ENCODE measurements at places on chromosomes 2 and 18.

DNA sequence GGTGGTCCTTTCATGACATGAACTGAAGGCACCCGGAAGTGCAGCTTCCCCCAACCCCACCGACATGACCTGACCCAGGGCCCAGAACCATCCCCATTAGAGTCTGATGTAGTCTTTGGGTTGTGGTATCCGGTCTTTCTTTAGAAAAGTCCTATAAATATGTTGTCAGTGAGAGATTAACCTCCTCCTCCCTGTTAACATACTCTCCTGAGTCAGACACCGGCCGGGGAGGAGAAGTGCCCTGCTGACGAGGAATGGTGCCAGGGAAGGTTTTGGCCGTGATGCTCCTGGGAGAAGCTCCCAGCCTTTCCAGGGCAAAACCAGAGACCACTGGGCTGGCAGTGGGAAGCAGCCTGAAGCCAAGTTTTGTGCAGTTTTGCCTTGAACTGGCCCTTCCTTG lies 109.0 kb downstream of the LAMA3 start:
- no peak for DNase-seq

- DNase-seq, result no peak
These were observed 60.2 kb upstream of the TXNDC2 start for GRCh38 chr18:9825571-9826073.

DNA sequence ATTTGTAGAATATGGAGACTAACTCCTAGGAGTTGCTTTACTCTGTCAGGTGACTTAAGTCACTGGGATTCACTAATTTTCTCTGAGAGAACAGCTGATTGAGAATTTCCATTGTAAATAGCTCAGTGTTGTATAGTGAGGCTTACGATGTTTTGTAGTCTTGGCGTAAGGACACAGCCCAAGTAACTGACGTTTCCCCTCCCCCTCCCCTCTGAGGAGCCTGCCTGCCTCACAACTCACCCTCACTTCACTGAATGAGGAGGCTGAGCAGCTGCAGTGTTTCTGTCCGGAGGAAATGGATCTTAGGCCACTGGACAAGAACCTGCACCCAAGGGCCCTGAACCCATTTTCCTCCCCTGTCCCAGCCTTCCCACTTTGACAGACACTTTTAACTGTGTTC lies 264.6 kb downstream of the PHLPP1 start:
- no peak for DNase-seq

GRCh38 chr2:109185338-109185737 lies 56.3 kb downstream of the SH3RF3 start:
- DNase-seq, result no peak

- no peak for DNase-seq
These were observed 3.5 kb upstream of the EMILIN1 start for GRCh38 chr2:27074738-27075565.

- peak; percentile 84 for DNase-seq
These were observed 94.3 kb downstream of the CDCA7 start for GRCh38 chr2:173448938-173449471.

- no peak for DNase-seq
These were observed 7.4 kb upstream of the EXOC6B start for GRCh38 chr2:72833084-72833714.

- DNase-seq, result no peak
These were observed 123.6 kb downstream of the EIPR1 start for GRCh38 chr2:3253913-3254441.

DNA sequence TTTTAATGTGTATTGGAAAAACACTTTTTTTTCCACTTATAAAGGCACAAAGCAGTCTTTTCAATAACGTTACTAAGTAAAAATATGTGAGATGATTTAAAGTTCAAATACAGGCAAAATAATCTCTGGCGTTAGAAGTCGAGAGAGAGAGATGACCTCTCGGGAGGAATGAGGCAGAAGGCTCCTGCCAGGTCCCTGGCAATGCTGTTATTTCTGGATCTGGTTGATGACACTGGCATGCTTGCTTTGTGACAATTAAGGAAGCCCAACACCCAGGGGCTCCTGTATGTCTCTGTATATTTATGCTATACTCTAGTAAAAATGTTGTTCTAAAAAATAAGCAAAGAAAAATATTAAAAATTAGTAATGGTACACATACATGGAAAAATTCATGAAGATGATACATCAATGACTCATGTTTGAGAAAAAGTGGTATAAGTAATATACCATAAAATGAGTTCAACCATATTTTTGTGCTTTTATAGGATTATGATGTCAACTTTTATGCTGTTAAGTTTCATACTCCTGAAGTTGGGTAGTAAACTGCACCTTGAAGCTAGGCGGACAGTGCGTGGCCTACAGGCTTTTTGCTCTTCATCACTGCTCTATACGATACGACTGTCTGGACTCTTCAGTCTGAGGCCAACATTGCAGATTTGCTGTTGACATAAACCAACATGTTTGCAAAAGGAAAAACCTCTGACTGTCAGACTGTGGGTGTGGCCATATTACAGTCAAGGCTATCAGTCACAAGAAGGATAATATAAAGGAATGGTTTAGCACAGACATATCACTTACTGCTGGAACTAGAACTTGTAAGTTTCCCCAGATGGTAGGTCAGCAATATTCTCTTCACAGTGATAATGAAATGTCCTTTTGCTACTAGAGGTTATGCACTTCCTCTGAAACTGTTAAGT lies 19.8 kb downstream of the VPS4B start:
- no peak for DNase-seq

- peak; percentile 64 for DNase-seq
These were observed 64.2 kb downstream of the TPO start for GRCh38 chr2:1477196-1478040.

DNA sequence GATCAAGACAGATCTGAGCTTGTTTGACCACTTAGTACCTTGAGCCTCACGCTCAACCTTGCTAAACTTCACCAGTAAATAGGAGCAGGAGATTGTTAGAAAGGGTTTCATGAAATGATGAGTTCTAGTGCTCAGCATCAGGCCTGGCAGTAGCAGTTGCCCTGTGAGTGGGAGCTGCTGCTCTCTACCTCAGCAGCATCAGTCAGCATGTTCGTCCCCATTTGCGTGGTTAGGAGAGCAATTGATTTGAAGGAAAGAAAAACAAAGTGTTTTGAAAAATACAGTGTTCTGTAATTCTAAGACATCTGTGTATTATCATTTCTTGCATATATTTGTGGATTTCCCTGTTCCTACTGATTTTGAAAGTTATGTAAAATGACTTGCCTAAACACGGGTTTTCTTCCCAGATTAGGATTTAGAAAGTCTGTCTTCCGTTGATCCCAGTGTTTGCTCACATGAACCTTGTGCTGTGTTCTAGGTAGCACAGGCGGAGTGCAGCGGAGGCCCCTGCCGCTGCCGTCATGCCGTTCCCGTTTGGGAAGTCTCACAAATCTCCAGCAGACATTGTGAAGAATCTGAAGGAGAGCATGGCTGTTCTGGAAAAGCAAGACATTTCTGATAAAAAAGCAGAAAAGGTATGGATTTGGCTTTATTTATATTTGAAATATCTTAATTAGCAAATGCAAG lies 47.0 kb downstream of the CAB39 start:
- no peak for DNase-seq

DNA sequence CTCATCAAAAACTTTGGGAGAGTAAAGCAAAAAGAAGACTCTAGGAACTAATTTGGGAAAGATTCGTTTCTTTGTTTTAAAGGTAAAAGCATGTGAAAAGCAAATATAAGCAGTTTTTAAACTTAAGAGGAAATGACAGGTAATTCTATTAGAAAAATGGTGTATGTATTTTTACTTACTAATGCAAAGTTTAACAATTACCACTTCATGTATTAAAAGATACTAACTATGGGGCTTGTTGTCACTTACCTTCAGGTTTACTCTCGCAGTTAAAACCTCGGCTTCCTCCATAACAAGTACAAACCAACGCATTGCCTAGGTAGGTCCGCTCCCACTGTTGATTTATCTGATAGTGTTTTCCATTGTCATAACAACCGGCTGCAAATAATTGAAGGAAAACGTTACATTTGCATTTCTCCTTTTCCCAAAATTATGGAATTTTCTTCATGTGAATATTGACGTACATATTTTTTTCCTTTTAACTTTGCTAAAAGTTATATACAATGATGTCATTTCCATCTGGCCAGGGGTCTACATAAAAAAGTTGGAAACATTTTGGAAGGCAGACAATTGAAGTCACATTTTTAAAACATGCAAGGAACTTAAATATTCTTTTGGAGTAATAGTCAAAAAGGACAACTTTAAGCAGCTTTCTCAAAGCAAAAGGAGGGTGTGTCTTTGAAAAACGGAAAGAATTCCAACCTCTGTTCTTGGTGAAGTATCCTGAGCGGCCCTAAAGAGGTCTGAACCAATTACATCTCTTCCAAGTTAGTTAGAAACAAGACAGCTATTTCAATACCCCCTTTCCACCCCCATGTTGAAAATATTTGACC lies 1.2 kb downstream of the FN1 start:
- DNase-seq, result no peak

DNA sequence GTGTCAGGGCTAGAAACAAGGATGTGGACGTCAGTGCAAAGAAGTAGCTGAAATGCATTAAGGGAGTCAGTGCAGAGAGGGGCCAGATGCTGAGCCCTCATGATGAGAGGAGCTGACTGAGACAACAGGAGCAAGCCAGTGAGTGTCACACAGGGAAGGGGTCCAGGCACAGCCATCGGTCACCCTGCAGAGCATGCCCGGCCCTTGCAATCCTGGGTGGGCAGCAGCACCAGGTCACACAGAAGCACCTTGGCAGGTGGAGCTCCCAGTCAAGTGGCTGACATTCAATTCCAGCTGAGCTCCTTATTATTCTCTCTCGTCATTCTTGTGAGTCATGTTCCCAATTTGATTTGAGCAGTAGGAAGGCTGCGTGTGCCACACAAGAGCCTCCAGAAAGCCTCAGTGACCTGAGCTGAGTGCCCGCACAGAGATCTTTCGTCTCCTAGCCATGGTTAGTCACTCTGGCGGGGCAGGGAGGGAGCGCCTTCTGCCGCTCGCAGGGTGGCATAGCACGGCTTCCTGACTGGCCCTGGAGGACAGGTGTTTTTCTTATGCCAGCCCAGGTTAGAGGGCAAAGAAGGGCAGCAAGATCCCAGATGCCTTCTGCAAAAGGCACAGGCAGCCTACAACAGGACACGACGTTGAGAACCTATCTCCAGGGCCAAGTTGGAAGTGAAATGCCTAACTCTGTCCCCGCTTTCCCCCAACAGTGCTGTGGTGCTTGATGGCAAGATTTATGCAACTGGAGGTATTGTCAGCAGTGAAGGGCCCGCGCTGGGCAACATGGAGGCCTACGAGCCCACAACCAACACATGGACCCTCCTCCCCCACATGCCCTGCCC lies 220.9 kb downstream of the ATAD2B start:
- DNase-seq, result no peak

DNA sequence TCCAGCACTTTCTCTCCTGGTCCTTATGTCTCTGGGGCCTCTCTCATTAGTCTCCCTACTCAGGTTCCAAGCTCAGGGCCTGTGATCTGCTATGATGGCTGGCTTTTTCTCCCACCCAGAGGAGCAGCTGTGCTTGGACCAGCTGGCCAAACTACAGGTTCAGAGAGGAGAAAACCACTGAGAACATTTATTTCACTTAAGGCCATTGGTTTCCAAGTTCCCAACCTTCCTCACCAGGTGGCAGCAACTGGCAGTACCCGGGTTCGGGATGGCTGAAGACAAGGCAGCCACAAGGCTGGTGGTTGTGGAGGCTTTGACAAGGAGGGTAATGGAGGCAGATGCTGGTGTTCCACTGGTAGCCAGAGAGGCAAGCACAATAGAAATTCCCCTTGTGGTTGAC lies 29.9 kb upstream of the SELENOI start:
- no peak for DNase-seq

- DNase-seq, result no peak
These were observed 117.9 kb downstream of the HAUS1 start for GRCh38 chr18:46222093-46222492.

DNA sequence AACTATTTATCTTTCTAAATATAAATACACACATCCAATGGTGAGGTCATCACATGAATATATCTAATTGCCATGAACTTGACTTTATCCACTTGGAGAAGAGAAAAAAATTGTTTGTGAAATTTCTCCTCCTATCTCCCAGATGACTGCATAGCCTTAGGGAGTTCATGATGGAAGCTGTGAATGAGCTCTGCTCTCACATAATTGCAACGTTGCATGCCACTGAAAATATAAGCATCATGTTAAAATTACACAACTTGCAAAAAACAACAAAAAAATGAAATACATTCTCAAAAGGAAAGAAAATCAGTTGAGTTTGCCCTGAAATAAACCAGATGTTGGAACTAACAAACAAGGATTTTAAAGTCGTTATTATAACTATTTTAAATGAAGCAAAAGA lies 50.6 kb upstream of the OSR1 start:
- no peak for DNase-seq

- no peak for DNase-seq
These were observed 22.4 kb upstream of the NAGK start for GRCh38 chr2:71045865-71046548.

DNA sequence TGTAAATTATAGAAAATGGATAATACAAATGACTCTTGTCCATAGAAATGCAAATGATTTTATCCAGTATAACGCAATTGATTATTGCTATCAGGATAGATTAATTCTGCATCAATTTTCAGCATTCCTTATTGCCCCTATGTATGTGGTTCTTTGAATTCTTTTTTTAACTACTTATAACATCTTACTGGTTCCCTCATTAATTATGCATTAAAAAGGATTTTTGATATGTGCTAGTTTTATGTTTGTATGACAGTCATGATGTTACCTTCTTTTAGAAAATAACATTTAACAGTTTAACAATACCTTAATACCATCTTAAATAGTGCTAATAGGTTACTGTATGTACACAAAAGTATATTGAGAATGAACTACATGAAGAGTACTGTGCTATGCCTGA lies 20.0 kb upstream of the LNPK start:
- DNase-seq, result no peak

- DNase-seq, result no peak
These were observed 36.4 kb downstream of the FOXI3 start for GRCh38 chr2:88416016-88416663.

- DNase-seq, result no peak
These were observed 139.1 kb downstream of the C1D start for GRCh38 chr2:67923696-67924095.

DNA sequence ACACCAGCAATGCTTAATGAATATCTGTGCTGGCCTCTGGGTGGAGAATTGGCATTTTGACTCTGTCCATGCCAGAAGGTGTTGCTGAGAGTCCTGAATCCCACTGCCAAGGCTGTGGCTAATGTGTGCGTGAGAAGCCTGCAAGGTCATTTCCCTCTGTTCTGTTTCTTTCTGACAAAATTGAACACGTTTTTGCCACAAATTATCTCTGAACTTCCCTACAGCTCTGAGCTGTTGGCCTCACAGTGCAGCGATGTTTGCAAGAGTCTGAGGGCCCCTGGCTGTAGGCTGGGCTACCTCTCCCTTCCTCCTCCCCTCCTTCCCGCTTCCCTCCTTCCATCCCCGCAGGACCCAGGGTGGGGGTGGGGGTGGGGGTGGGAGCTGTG lies 154.1 kb upstream of the HS6ST1 start:
- DNase-seq, result no peak

All from suprapubic skin (tissue), 4 donors.